ENCODE measurements at places on chromosomes 5 and 9.

DNA sequence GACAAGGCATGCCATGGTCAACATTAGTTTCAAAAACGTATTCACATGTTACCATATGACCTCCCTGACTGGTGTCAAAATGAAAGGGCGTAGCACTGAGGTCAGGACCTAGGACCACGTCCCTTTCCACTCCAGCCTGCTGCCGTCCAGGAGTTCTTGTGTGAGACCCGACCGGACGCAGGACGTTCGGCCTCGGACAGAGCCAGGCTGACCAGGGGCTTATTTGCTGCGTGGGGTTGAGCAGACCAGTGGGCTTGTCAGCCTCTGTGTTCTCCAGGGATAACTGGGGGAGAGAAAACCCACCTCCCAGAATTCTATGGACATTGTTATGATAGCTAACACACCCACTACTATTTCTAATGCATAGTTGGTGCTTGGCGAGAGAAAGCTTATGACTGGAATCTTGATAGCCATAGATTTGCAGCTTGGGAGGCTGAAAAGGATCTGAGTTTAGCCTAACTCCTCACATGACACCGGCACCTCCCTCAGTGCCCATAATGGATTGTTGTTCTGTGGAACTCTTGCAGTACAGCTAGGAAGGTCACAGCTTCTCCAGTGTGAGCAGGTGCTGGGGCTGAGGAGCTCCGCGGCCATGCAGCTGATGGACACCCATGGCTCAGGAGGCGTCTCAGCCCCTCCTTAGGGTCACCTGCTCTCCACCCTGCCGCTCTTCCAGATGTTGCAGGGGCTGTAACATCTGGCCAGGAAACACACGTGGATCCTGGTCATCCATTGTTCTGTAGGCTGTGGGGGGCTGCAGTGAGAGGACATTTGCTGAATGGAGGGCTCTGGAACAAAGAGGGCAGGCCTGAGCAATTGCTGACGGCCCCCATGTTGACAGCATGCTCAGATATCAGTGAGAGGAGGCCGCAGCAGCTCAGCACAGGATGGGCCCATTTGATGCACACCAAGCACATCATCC is 368.4 kb downstream of the IRX2 start:
- DNase-seq = no peak

DNA sequence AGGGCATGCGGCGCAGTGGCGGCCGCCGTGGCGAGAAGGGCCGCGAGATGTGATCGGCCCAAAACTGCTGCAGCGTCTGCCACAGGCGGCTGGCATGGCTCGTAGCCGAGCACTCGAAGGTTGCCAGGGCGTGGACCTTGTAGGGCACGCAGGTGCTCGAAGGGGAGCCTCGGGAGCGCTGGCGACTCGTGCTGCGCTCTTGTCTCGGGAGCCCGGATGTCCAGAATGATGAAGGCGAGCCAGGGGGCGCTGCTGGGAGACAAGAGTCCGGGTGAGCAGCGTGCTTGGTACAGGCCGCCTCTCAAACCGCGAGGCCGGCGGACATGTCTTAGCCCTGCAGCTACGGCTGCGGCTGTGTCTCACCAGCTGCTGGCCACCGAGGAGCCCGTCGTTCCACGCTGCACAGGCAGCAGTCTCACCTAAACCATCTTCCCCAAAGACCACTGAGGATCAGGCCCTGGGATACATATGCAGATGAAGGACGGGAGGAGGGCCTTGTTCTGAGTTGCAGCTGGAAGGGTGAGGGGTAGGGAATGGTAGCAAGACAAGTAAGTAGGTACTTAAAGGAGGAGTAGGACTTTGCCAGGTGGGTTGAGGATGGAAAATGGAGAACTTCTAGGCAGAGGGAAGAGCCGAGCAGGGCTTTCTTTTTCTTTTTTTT is 1.7 kb downstream of the CBY3 start:
- no peak for DNase-seq

DNA sequence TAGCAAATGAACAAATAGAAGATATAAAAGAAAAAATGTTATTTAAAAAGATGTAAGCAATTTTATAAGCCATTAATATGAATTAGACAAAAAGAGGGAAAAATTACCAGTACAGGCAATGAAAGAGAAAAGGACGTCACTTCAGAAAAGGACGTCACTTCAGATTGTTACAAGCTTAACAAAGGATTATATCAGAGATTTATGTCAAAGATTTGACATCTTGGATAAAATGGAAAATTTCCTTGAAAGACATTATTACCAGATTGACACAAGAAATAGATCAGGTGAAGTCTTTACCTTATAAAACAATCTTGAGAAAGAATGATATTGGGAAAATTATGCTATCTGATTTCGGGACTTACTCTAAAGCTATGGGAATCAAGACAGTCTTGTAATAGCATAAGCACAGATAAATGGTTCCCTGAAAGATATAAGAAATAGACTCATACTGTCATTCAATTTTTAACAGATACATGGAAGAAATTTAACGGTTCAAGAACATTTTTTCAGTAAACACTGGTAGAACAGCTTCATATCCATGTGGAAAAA is 625.4 kb upstream of the EDIL3 start:
- no peak for DNase-seq

DNA sequence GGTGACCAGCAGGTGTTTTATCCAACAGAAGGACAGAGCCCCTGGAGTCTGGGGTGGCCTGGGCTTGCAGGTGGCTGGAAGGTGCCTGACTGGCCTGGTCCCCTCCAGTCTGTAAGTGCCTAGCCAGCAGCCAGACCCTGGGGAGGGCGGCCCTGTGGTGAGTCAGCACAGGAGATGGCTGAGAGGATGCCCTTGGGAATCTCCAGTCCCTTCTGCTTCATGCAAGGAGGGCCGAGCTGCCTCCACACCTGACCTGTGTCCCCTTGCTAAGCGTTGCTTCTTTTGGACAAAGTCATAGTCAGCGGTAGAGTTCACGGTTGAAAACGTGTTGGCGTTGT is 20.2 kb downstream of the OBP2B start:
- no peak for DNase-seq

- DNase-seq = no peak
These were observed 156.9 kb downstream of the TRIM32 start for GRCh38 chr9:116843863-116844620.

Data from NCI-H1436 treated with DMSO at 0.1 percent for 48 hours (cell line).